Stimulated activated CD4-positive, alpha-beta T cell treated with anti-CD3 and anti-CD28 coated beads, Interleukin-1b, Interleukin-23, amount 100 ng/mL, for 1 hour (primary cell): ENCODE measurements at places on chromosomes 16 and 17.
A peak's percentile ranks its signal among the peaks of the same experiment; 100 is the strongest.

- DNase-seq, result peak; percentile 15
Observed at GRCh38 chr16:85717393-85718152, 28.8 kb upstream of the GINS2 start.

GRCh38 chr16:80666378-80667250 lies 125.8 kb downstream of the DYNLRB2 start:
- no peak for DNase-seq

DNA sequence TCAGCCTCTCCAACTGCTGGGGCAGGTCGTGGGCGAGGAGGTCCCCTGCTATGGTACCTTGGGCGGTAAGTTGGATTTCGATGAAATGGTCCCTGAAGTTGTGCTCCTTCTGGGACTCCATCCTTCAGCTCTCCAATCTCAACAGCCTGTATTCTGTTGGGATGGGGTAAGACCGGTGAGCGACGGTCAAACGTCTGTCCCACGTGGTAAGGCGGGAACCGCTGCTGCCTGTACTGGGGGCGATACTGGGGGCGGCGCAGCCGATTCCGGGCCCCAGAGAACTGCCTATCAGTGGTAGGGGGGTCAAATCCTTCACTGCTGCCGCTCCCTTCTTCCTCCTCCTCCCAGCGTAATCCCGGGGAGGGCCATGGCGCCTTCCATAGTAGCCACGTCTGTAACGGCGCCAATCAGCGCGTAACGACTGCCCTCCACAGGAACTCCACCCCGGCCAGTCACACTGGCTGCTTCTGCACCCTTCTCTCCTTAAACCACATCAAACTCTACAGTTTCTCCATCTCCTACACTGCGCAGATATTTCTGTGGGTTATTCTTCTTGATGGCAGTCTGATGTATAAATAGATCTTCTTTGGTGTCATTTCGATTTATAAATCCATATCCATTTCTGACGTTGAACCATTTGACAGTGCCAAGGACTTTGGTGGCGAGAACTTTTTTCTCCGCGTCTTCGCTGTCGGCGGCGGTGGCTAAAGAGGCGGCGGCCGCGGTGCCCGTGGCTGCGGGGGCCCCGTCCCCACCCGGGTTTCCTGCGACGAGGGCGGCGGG lies 41.1 kb downstream of the AHSP start:
- DNase-seq, result no peak

DNA sequence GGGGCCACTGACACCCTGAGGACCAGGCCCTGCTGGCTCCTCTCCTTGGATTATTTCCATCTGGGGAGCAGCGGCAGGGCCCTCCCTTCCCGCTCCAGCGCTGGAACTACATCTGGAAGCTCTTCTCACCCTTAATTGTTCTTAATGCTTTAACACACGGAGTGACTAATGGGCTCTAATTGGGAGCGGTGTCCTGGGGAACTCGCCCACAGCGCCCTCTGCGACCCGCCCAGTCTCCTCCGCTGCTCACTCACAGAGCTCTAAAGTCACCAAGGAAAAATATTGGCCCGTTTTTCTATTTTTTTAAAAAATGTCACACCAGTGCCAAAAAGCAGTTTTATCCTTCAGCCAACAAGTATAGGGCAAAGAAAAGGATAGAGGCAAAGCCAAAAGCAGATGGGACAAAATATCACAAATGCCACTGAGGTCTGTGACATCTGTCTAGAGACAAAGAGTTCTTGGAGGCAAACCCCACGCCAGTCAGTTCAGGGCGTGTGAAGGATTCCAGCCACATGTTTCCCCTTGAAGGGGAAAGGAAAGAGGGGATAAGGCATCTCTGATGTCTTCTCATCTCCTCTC lies 134.7 kb downstream of the RBFOX3 start:
- DNase-seq, result no peak
